ENCODE measurements at places on chromosomes 12 and 14. TPM values are rescaled to one million over a fixed set of nuclear protein-coding genes. Genes with fewer than 3 reads are reported as not detected.

The ZC3H14 gene
- 45.2 TPM for total RNA-seq

DNA sequence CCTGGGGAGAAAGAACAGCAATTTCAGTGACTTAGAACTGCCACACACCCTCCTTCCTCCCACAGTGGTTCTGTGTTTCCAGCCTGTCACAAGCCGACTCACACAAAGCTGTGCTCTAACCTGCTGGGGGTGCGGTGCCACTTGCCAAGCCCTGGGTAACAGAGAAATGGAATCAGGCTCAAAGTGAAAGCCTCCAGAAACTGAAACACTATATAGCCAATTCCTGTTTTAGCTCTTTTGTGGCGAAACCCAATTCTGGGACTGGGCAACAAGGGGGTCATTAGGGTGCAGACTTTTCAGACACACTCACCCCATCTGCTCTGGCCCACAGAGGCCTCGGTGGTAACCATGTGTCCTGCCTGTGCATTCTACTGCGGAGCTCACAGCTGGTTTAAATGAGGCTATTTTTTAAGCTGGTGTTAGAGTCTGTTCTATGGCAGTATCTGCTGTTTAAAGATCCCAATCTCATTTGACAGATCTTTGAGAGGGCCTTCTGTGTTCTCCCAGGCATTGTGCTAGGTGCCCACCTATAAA is 15.2 kb upstream of the ACTR6 start:
- peak; percentile 32 for DNase-seq

GRCh38 chr12:93184672-93185368 is 192.9 kb upstream of the NUDT4 start:
- DNase-seq: no peak

The ZFYVE1 gene
- 9.9 TPM for total RNA-seq

The TAS2R8 gene
- total RNA-seq: not detected

The FBXO21 gene
- 23.3 TPM for total RNA-seq

The TAS2R19 gene
- total RNA-seq: 0.92 TPM

- no peak for DNase-seq
Observed at GRCh38 chr12:122125452-122126341, 47.1 kb downstream of the MLXIP start.
